Stimulated activated CD4-positive, alpha-beta T cell treated with anti-CD3 and anti-CD28 coated beads, Interleukin-12 subunit alpha, Interleukin-12 subunit beta, amount 100 ng/mL, for 24 hours (primary cell): ENCODE measurements at places on chromosomes 11 and 22.

DNA sequence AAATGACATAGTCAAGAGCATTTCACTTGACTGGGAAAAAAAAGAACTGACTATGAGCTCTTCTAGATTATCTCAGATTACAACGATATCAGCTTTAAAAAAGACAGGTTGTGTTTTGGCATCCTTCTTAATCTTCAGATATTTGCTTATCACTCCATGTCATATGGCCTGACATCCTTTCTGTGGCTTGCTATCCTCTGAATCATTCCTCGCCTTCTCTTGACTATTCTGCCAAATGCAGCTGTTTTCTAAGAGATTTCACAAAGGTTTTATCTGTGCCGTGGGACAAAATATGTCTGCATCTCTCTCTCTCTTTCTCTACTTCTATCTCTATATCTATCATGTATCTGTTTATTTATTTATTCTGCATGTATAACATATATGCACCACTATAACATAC lies 746.1 kb downstream of the CNTN5 start:
- no peak for DNase-seq

DNA sequence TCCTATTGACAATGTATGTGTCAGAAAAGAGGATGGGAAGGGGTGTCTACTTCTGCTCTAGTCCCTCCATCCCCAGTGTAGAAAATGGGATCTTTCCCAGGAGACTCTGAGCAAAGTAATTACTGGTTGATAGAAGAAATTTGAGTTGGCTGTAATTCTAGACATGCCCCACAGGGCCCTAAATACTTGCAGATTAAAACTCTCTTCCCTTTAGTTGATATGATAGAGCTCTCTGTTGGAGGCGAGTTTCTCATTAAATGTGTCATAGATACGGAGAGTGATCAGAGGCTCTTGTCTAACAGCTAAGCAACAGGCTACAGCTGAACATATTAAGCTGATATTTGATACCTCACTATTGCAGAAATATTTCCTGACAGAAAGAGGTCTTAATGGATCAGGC lies 32.9 kb downstream of the OR52E1 start:
- no peak for DNase-seq

GRCh38 chr11:10304495-10305261 lies at the start of gene ADM:
ADM (plus strand) TSS chr11:10305073; CDS start chr11:10305701, 628 bp downstream.
- no peak for DNase-seq

GRCh38 chr11:82930229-82930628 lies 28.7 kb downstream of the DDIAS start:
- no peak for DNase-seq

- peak; percentile 11 for DNase-seq
Observed at GRCh38 chr22:45441138-45441537, 27.6 kb downstream of the RIBC2 start.

DNA sequence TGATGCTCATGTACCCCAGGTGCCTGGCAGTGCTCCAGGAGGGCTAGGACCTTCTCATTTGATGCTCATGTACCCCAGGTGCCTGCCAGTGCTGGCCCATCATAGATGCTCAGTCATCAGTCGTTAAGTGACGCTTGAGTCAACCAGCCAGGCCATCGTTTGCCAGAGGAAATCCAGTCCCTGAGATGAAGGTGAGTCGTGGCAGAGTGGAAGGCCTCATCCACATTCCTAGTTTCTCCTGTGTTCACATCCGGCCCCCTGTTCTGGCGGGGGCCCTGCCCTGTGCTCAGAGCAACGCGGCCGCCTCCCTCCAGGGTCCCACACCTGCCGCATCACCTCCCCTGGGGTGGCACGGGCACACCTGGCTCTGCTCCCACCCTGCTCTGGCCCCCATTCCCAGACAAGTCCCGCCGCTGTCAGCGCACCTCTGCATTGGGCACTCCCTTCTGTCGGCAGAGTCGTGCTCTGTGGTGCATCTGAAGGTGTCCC lies 279.9 kb downstream of the BRD1 start:
- DNase-seq = no peak

GRCh38 chr11:65243797-65244196 lies 18.0 kb upstream of the POLA2 start:
- no peak for DNase-seq

DNA sequence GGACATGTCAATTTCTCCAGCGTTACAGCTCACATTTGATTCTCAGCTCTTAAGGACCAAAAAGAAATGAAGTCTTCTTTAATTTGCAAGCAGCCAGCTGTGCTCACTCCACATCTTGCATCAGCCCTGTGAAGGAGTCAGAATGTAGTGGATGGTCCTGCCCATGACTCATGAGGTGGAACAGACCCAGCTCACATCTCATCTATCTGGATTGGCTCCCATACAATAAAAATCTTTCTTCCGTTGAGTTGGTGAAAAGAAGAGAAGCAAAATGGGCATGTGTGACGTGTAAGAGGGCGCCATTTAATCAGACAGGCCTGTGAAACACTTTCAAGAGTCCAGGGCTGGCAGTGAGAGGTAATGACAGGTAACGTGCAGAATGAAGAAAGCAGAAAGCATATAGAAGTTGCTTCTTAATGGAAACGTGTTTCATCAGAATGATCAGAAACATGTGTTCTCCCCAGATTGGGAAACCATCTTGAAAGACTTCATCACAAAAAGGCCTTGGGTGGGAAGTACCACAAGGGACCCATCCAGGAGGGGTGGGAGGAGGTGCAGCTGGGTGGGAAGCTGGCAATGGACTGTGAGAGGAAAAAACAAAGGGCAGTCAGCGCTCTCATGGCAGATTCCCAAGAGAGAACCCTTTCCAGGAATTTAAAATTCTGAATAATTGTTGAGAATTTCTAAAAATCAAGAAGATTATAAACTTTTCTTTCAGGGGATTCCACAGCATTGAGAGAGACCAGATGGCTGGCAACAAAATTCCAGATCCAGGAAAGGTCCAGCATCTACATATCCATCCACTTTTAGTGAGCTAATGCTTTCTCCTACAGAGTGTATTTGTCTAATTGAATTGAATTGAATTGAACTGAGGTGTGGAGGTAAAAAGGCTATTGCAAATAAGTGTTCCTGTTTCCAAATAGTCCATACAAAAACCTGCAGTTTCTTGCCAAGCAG lies 57.0 kb downstream of the ETS1 start:
- no peak for DNase-seq

- no peak for DNase-seq
Observed at GRCh38 chr11:116366980-116367645, 405.7 kb downstream of the BUD13 start.

- no peak for DNase-seq
Observed at GRCh38 chr22:27978317-27978716, 59.3 kb upstream of the PITPNB start.

DNA sequence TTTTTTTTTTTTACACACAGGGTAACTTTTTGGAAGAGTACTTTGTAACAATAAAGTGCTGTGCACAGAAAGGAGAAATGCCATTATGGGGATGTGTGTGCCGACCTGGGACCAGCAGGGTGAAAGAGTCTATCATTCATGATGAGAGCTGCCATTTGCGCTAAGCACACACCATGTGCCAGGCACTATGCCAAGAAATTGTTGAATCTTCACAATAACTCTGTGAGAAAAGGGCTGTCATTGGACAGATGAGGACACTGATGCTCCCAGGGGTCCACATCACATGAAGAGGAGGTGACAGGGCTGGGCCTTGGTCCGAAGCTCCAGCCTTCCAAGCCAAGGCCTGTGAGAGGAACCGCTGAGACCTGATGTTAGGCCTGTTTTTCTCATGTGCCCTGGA lies 5.6 kb downstream of the DUSP18 start:
- no peak for DNase-seq

- DNase-seq = no peak
Observed at GRCh38 chr22:45726081-45726480, 54.4 kb downstream of the ATXN10 start.

- peak; percentile 24 for DNase-seq
Observed at GRCh38 chr22:45064313-45065278, 54.8 kb upstream of the PHF21B start.

DNA sequence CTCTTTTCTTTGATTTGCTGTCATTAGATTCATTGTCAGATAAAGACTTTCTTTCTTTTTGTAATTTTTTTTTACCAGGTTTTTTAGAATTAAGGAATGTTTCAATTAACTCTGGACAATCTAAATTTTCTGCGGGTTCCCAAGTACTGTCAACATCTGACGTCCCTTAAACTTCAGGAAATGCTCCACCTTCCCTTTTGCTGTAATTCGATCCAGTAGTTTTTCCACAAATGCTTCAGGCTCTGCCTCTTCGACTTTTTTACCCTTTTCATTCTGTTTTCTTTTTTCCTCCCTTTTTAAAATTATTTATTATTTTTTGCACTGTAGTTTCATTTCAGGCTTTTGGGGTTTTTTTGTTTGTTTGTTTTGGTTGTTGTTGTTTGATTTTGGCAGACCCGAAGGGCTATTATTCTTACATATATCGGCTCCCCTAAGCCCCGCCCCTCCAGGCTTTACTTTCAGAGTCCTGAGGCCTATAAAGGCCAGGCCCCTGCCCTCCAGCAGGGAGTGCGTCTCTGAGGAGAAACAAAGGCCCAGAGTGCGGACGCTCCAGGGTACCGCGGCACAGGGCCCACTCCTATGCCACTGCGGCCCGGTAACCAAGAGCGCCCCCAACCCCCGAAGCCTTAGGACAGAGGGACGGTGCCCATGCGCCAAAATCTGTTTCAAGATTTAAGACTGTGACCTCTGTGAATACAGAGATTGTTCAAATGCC lies 116.4 kb downstream of the TYR start:
- DNase-seq = no peak

GRCh38 chr11:127997594-127997993 lies 589.8 kb downstream of the ETS1 start:
- no peak for DNase-seq

- DNase-seq = no peak
Observed at GRCh38 chr11:83744620-83745192, 458.5 kb upstream of the CCDC90B start.

- DNase-seq = no peak
Observed at GRCh38 chr11:93653080-93653479, 8.4 kb upstream of the CEP295 start.

DNA sequence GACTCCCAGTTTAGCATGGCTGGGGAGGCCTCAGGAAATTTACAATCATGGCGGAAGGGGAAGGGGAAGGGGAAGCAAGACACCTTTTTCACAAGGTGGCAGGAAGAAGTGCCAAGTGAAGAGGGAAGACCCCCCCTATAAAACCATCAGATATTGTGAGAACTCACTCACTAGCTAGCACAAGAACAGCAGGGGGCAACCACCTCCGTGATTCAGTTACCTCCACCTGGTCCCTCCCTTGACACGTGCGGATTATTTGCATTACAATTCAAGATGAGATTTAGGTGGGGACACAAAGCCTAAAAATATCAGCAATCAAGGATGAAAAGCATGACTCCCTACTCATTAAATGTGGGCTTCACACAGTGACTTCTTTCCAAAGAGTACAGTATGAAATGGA lies 155.0 kb upstream of the CCDC90B start:
- no peak for DNase-seq

DNA sequence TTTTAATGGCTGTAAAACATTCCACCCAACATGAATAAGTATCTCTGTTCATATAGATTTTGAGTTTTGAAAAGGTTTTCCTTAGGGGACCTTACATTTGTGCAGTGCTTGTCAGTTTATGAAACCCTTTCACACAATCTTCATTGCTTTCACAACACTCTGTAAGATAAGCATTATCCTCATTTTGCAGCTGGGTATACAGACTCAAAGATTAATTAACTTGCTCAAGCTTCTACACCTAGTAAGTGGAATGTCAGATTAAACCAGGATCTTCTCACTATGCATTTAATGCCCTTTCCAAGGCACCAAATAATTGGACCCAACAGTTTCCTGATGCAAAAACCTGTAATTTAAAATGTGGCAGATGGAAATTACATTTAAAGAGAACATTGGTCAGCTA lies 11.6 kb upstream of the GAB2 start:
- no peak for DNase-seq

- no peak for DNase-seq
Observed at GRCh38 chr11:86952221-86952875, 2.8 kb downstream of the FZD4 start.

DNA sequence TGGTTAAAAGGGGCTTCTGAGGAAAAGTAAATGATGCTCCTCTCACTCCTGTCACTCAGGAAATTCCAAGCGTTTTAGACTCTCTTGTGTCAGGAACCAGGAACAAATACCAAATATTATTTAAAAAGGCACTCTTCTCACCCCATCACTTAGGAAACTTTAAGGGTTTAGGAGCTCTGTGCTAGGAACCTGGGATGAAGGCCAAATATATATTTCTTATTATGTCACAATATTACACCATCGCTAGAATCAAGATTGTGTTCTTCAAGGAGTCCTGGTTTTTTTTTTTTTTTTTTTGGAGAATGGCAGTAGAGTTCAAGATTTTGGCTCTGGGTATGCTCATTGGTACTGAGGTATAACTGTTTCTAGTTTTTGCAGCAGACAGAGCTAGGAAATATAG lies 79.0 kb upstream of the HEPHL1 start:
- DNase-seq = no peak

DNA sequence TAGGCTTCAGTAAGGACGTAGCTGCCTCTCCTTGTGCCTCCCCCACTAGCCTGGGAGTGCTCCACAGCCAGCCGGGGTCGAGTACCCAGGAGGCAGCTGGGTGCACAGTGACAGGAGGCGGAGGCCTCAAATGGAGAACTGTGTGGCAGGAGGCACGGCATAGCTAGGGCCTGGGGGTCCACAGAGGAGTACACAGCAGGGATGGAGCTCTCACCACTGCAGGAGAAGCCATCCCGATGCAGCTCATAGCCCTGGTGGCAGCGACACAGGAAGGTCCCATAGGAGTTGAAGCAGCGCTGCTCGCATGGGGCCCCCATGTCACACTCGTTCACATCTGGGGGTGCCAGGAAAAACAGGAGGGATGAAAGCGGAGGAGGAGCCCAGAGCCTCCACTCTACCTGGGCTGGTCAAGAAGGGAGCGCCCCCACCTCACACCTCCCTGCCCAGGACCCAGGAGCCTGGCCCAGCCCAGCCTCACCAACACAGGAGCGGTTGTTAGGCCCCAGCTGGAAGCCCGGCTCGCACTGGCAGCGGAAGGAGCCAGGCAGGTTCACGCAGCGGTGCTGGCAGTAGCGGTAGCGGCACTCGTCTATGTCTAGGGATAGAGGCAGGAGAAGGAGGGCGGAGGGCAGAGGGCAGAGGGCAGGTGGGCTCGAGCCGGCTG lies 2.8 kb downstream of the EFEMP2 start:
- DNase-seq = no peak

DNA sequence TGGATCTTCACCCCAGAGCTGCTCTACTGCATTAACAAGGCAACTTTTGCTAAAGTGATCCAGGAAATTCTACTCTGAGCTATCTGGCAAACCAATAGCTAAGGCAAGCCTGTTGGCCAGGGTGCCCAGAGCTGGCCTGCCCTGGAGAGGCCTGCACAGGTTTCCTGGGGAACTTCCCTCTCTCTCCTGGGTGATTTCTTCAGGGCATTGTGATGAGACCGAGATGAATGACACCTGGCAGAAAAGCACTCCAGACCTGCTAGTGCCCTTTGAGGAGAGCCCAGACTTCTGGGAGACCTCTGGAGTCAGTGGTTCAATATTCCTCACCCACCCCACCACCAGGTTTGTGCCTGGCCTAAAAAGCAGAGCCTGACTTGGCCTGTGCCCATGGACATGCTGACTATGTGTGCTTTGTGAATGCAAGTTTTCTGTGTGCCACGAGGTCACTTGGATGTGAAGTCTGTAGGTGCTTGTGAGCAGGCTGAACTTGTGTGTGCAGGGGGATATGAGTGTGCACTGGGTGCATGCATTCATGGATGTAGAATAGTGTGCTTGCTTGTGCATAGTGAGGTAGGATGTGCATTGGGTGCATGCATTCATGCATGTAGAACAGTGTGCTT lies 4.4 kb upstream of the APLNR start:
- no peak for DNase-seq

- no peak for DNase-seq
Observed at GRCh38 chr11:69711822-69712801, 8.3 kb upstream of the FGF19 start.

GRCh38 chr11:119324189-119324588 lies 7.3 kb upstream of the MCAM start:
- DNase-seq = no peak
